ENCODE measurements at places on chromosomes 13 and 19.

- no peak for DNase-seq
These were observed 777.1 kb downstream of the LIG4 start for GRCh38 chr13:107438251-107438650.

GRCh38 chr13:43776501-43777079 is 10.2 kb downstream of the ENOX1 start:
- no peak for DNase-seq

- DNase-seq: no peak
These were observed 352.6 kb downstream of the ENOX1 start for GRCh38 chr13:43434191-43434590.

DNA sequence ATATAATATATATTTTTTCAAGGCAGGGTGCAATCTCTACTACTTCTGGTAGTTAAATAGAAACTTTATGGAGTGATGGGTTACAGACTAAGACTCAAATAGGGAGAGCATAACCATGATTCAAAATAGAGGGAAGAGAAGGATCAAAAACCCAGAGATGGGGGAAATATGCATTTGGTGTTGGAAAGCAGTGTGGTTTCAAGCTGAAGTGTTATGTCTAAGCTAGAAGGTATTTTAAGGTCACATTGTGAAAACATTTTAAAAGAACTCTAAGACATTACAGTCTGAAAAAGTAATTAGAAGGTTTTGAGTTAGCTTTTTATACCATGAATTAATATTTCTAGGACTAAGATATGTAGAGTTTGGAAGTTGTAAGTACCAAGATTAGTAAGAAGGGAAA is 2741.4 kb downstream of the PCDH9 start:
- no peak for DNase-seq

GRCh38 chr13:37490176-37490779 is 108.3 kb downstream of the POSTN start:
- no peak for DNase-seq

DNA sequence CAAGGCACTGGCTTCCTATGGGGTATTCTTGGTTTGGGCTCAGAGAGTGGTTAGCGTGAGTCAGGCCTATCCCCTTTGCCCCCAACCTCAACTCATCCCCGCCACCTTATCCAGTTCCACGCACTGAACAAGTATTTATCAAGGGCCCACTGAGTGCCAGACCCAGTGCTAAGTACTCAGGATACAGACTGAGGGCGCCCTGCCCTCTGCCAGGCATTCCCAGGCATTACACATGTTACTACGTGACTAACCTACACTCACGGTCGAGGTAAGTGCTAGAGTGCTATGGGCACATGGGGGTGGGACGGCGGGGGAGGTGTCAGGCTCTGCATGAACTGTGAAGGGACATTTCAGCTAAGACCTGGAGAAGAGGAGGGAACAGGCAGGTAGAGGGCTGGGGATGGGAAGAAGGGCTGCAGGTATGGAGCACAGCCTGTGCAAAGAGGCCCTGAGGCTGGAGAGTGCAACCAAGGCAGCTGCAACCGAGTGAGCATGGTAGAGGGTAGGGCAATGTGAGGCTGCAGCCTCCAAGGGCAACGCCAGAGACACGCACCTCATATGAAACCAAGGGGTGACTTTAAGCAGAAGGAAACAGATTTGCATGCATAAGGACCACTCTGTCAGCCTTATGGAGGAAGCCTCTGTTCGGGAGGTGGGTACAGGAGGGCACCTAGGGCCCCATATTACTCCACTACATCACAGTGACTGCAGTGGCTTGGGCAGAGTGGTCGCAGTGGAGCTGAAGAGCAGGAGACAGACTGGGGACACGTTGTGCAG is 22.5 kb downstream of the DHRS12 start:
- no peak for DNase-seq

DNA sequence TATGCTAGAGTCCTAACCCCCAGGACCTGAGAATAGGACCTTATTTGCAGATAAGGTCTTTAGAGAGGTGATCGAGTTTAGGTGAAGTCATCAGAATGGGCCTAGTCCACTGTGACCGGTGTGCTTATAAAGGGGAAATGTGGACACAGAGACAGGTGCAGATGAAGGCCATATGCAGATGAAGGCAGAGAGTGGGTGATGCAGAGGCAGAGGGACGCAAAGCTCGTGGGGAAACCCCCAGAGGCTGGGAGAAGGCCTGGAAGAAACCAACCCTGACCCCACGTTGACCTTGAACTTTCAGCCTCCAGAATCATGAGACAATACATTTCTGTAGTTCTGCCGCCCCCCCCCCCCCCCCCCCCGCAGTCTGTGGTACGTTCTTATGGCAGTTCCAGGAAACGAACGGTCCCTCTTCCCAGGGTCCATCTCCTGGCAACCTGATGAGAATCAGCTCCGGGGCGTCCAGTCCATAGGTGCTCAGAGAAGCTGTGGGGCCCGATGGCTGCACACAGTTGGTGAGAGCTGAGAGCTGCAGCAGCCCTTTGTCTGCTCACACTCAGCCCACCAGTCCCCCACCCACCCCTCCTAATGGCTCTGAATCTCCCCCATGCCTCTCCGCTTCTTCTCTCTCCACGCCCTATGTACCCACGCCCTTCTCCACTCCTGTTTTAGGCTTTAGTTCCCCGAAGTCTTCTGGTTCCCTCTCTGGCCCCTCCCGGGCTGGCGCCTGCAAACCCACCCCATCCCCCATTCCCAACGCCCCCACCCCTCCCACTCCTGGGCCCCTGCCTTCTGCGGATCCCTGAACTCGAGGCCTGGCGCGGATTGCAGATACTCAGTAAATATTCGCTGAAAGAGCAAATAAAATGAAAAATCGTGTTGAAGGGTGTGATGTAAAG is 218.3 kb upstream of the MAB21L1 start:
- no peak for DNase-seq

- DNase-seq: no peak
These were observed 16.9 kb upstream of the GPR18 start for GRCh38 chr13:99275093-99275469.

GRCh38 chr19:2714531-2715269 is 6.5 kb downstream of the DIRAS1 start:
- no peak for DNase-seq

GRCh38 chr19:34288381-34288780 is 34.0 kb downstream of the GARRE1 start:
- DNase-seq: no peak

- no peak for DNase-seq
These were observed 201.2 kb downstream of the LHFPL6 start for GRCh38 chr13:39401756-39402155.

GRCh38 chr13:26964278-26965250 is 204.0 kb upstream of the GPR12 start:
- peak; percentile 65 for DNase-seq

GRCh38 chr13:112928020-112928971 is 40.7 kb upstream of the MCF2L start:
- DNase-seq: no peak

- DNase-seq: no peak
These were observed 698.2 kb downstream of the PCDH17 start for GRCh38 chr13:58329746-58330145.

DNA sequence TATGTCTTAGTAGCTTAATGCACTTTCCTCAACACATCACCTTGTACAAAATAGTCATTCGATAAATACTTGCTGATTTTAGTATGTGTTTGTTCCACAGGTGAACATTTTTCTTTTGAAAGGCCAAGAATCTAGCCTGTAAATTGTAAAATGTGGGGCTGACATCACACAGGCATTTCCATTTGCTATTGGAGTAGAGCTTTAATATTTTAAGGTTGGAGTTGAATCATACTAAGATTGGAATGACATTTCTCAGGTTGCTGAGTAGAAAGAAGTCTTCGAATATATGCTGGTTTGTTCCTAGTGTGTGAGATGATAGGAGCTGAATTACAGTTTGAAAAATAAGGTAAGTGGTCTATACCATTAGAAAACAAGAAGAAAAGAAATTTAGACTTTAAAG is 112.3 kb upstream of the FRY start:
- no peak for DNase-seq

- no peak for DNase-seq
These were observed 47.9 kb downstream of the CERS4 start for GRCh38 chr19:8257052-8257443.

GRCh38 chr19:28397306-28397705 is 815.6 kb downstream of the UQCRFS1 start:
- no peak for DNase-seq

GRCh38 chr19:46082728-46083050 is 41.8 kb downstream of the IGFL3 start:
- no peak for DNase-seq

DNA sequence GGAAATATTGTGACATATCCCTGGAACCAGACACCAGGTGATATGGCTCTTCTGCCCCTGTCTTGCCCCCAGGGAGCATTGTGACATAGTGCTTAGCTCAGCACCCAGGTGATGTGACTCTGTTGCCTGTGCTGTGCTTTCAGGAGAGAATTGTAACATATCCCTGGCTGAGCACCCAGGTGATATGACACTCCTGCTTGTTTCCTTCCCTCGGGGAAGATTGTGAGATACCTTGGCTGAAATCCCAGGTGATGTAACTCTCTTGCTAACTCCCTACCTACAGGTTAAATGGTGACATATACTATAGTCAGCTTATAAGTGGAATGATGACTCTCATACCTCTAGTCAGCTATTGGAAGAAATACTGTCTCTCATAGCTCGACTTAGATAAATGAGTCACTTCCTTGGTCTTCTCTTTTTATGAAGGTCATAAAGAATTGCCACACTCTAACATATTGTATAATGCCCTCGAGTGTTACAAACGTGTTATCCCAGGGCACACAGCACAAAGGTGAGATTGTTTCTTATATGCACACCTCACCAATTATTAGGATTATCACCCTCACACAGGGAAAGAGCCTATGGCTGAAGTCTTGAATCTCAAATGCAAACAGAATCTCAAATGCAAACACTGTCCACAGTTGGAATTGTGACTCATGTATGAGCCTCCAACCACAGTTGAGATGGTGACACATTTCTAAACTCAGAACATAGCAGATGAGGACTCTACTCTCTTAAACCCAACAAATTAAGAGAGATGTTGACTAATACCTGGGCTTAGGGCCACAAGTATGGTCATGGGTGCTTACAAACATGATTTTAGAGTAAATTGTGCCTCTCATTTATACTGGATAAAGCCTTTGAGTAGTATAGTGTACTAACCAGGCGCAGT is 32.7 kb upstream of the ZNF254 start:
- no peak for DNase-seq

GRCh38 chr13:23007426-23007825 is 173.4 kb upstream of the SGCG start:
- DNase-seq: no peak

DNA sequence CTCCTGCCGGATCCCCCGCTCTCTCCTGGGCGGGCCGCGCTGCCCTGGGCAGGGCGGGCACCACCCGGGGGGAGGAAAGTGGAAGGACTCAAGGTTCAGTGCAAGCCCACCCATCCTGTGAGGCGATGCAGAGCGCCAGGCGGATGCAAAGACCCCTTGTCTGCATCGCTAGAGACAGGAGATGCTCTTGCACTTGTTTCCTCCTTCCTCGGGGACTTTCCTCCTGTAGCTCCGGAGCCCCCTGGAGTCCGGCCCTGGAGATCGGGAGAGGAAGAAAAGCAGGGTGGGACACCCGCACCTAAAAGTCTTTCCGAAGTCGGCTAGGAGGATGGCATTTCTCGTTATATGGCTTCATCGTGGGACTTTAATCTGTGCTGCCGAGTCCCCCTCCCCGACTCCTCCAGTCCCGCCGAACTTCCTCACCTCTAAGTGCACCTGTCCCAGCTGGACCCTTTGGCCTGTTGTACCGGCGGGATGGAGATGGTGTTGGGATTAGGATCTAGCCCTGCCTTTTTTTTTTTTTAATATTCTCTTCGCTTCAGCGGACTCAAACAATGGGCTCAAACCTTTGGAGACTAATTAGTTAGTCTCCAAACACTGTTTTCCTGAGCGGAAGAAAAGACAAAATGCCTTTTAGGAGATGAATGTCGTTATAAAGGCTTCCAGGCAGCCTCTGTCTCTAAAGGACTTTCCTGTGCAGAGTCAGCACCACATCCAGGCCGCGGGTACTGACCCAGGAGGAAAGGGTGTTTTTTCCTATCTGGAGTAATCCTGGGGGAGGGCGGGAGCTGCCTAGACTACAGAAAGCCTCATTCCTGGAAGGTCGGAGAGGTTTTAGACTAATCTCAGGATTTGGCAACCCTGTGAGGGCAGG is 725 bp downstream of the FAM124A start:
- DNase-seq: no peak

- no peak for DNase-seq
These were observed 329.3 kb downstream of the SUCLA2 start for GRCh38 chr13:47671776-47672175.

- no peak for DNase-seq
These were observed 2020.6 kb upstream of the PCDH20 start for GRCh38 chr13:63436325-63436668.

DNA sequence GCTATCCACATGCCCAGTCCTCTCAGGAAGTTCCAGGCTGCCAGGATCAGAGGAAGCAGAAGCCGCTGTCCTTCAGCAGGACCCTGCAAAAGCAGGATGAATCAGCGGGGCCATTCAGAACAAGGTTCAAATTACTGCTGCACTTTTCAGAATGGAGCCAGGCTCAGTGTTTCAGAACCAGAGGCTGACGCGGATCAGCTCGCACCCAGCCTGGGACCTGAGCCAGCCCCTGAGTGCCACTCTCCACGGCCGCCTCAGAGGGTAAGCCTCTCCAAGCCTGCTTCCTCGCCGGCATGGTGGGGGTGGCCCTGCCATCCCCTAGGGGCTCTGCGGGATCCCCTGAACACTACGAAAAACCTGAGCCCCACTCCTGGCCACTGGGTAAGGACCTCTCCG is 24.7 kb downstream of the RASA3 start:
- DNase-seq: peak; percentile 31

- DNase-seq: peak; percentile 61
These were observed 21.8 kb downstream of the ARRDC2 start for GRCh38 chr19:18029617-18030338.

DNA sequence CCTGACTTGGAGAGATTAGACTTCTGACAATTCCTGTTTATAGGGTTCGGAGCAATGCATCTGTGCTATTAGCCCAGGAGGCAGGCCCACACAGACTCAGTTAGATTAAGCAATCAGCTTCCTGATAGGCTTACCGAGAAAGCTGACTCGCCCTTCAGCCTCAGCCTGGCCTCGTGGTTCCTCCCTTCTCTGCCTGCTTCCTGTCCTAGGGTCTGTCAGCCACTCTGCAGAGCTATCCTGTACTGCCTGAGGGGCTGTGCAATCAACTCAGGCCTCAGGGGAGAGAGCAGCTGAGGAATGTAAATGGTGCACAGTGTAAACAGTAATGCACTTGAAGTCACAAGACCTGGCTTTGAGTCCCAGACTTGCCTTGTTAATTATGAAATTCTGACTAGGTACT is 30.7 kb downstream of the HTR2A start:
- peak; percentile 48 for DNase-seq

- DNase-seq: no peak
These were observed 52.5 kb downstream of the FLT3 start for GRCh38 chr13:28047757-28048388.

- DNase-seq: no peak
These were observed 3.9 kb upstream of the ZNF460 start for GRCh38 chr19:57276430-57276829.

- no peak for DNase-seq
These were observed 1.5 kb downstream of the FUT1 start for GRCh38 chr19:48750771-48751504.

DNA sequence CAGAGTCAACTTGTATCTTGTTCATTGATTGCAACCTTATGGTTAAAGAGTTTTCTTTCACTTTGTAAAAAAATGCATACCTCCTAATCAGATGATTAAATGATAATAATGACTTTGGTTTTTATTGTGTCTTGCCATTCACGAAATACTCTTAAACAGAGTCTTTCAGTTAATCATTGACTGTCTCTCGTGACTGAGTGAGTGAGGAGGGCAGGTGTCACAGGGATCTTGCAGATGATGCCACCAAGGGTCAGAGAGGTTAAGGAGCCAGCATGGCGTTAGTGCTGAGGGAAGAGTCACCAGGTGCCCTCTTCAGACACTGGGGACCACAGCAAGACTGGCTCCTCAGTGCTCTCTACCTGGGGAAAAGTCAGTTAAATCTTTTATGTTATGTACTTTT is 8.0 kb downstream of the GPATCH1 start:
- DNase-seq: no peak

Measured in Peyer's patch (tissue), 4 donors.